ENCODE measurements at places on chromosomes 1 and 21. TPM values are rescaled to one million over a fixed set of nuclear protein-coding genes. Genes with fewer than 3 reads are reported as not detected.

SPRR2F gene
- not detected for total RNA-seq

PGLYRP4 gene
- total RNA-seq = not detected

CNTN2 gene
- total RNA-seq = not detected

COL24A1 gene
- 0.15 TPM for total RNA-seq

S100A7A gene
- not detected for total RNA-seq

SPOCD1 gene
- 14.6 TPM for total RNA-seq

S100A14 gene
- 411 TPM for total RNA-seq

AK4 gene
- total RNA-seq = 17.6 TPM
